Left renal pelvis (tissue), 4 donors: ENCODE measurements at places on chromosomes 4 and X. TPM values are rescaled to one million over a fixed set of nuclear protein-coding genes. Genes with fewer than 3 reads are reported as not detected.

GABRQ gene
- polyA plus RNA-seq: 1.6 TPM

DNA sequence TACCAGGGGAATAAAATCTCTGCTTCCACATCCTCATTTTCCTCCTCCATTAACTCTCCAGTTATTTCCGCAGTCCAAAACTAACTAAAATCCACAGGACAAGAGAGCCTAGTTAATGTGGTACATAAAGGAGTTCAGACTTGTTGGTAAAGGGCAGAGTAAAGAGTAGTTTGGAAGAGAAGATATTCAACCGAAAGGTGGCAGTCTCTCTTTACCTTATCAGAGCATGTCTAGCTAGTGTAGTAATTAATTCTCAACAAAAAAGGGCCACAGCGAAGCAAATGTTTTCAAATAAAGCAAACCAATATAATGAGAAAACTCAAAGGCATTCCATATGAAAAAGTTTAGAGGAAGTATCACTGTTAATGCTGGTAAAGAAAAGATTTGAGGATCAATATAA lies 286.5 kb downstream of the GLUD2 start:
- DNase-seq: no peak

DTHD1 gene
- polyA plus RNA-seq: not detected

GRCh38 chr4:13851085-13851940 lies 223.8 kb upstream of the BOD1L1 start:
- DNase-seq: no peak

GRCh38 chr4:38805530-38806145 lies 1.0 kb upstream of the TLR1 start:
- no peak for DNase-seq

- DNase-seq: no peak
These were observed 104.7 kb downstream of the ABLIM2 start for GRCh38 chr4:8053688-8054449.

MAOA gene
- polyA plus RNA-seq: 21.1 TPM

DNA sequence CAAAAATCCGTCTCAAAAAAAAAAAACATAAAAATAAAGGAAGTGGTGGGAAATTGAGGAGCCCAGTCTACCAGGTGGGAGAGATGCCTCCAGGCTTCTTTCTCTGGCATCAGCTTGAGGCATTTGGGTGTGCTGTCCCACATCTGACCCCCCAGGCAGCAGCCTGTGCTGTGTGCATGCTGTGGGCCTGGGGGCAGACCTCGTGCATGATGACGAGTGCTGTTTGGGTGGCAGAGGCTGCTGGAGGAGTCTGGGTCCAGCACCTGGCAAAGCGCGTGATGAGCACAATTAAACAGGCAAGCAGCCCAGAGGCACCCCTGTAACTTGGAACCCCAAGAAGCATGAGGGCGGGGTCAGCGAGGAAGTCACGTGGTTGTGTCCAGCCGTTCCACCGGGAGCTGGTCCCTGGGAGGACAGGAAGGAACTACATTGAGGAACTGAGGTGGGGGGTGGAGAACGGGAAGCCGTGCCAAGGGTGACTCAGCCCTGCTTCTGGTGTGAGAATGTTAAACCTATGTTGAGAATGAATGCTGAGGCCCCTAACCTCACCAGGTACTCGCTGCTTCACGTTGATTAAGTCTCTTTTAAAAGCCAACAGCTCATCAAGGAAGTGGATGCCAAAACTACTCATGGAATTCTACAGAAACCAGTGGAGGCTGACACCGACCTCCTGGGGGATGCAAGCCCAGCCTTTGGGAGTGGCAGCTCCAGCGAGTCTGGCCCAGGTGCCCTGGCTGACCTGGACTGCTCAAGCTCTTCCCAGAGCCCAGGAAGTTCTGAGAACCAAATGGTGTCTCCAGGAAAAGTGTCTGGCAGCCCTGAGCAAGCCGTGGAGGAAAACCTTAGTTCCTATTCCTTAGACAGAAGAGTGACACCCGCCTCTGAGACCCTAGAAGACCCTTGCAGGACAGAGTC lies 6.1 kb downstream of the TACC3 start:
- DNase-seq: no peak

DNA sequence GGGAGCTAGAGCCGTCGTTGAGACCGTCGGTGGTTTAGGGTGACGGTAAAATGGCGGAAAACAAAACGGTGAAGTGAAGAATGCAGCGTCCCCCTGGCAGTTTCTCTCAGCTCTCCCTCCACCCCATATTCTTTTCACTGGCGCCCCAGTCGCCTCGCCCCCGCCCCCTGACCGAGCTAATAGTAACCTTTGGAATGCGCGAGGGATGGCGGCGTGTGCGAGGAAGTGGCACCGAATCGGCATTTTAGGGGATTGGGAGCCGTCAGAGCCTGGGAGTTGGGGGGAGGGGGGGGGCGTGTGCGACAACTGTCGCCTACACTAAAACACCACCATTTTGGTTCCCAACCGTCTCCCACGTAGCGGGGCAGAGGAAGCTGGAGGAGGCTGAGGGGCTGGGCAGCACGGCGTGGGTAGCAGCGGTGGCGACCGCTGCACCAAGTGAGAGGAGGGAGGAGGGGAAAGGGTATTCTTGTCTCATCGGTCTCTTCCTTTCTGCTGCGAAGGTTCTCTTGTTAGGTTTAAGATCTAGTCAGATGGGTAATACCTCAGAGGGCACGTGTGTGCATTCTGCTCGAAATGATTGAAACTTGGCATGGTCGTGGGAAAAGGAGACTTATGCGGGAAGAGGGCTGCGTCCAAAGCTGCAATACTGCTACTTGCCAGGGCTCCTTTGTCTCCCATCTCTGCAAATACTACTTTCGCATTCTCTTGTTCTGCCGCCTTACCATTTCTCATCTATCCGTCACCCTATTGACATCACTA lies 840 bp downstream of the ZNF711 start:
- DNase-seq: peak; percentile 25

PRSS12 gene
- polyA plus RNA-seq: 11.5 TPM

DNA sequence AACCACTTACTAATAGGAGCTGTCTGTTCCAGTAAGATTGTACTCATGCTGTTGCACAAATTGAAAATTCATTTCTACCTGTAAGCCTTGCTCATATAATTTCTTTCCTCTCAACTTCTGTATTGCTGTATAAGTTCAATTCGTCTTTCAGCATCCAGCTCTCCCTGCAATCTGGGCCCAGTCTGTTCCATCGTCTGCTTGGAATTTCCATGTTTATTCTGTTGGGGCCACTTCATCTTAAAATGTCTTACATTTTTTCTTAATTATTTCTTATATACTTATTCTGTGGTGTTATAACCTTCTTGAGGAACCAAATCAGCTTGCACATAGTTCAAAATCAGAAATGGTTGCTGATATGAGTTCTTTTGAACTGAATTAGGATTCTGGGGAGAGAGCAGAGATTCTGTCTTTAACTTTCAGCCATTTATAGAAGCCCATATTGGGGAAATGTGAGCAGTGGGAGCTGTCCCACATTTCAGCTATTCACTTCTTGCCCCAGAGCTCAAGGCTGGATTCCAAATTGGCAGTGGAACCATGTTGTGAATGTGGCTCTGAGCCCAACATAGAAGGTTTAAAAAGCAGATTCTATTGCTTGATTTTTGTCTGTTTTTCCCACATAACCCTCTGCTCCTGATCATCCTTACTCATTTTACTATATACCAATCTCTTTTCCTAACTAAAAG lies 291.9 kb downstream of the BMPR1B start:
- no peak for DNase-seq

SLIT2 gene
- 53.0 TPM for polyA plus RNA-seq

GRCh38 chrX:13285693-13286092 lies 34.2 kb downstream of the ATXN3L start:
- DNase-seq: no peak

- no peak for DNase-seq
These were observed 2.9 kb downstream of the ANXA5 start for GRCh38 chr4:121693886-121694285.

- DNase-seq: no peak
These were observed 55.9 kb upstream of the IL2 start for GRCh38 chr4:122512430-122512829.

DRD5 gene
- 0.60 TPM for polyA plus RNA-seq

GRCh38 chrX:154401918-154402621 lies 3.9 kb downstream of the RPL10 start:
- DNase-seq: no peak

ZNF182 gene
- polyA plus RNA-seq: 11.4 TPM

FGF16 gene
- 0.26 TPM for polyA plus RNA-seq

CSAG2 gene
- polyA plus RNA-seq: not detected

DNA sequence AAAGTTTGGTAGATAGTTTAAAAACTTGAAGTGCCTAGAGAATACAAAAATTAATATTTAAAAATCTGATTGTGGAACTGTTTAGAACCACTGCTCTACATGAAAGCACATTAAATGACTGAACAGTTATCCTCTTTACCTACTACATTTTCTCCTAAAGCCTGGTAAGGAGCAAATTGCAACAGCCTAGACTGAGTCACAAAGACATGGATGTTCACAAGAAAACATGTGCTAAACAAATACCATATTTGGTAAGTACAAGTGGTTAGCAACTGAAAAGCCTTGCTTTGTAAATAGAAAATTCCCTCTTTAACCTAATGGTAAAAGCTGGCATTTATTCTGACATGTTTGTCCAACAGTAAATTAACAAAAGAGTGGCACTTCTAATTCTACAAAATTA lies 203.1 kb downstream of the FBXO8 start:
- DNase-seq: no peak

PDK3 gene
- 10.5 TPM for polyA plus RNA-seq

- DNase-seq: no peak
These were observed 143.1 kb downstream of the TRAM1L1 start for GRCh38 chr4:116942315-116942714.

DNA sequence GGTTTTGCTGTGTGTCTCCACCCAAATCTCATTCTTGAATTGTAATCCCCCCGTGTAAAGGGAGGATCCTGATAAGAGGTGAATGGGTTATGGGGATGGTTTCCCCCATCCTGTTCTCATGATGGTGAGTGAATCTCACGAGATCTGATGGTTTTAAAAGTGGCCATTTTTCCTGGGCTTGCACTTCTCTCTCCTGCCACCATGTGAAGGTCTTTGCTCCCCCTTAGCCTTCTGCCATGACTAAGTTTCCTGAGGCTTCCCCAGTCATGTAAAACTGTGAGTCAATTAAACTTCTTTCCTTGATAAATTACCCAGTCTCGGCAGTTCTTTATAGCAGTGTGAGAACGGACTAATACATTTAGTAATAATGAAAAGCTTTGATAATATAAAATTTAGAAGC lies 46.9 kb downstream of the ANTXR2 start:
- DNase-seq: no peak

ALAS2 gene
- 234 TPM for polyA plus RNA-seq

LAP3 gene
- 72.6 TPM for polyA plus RNA-seq

P2RY4 gene
- 0.27 TPM for polyA plus RNA-seq

DNA sequence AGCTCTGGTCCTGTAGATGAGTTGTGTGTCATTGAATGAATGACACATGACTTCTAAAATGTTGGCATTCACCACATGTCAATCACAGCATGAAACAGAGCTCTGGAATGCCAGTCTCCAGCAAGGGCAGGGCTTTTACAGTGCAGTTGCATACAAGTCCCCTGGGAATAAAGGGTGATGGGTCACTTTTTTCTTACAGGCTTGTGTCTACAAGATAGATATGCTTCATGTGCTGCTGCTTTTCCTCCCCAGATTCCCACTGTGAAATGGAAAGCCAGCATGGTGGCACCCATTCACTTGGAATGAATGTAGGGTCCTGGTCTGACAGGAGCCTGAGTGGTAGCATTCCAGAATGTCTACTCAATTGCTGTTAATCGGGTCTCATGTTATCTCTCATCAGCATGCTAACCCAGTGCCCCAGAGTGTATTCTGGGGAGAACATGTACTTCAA lies 159.1 kb upstream of the KIT start:
- DNase-seq: no peak

- DNase-seq: no peak
These were observed 594 bp upstream of the ARHGAP24 start for GRCh38 chr4:85474356-85474755.

GRCh38 chr4:2924765-2925301 lies 38.4 kb downstream of the NOP14 start:
- DNase-seq: no peak

STARD8 gene
- 16.7 TPM for polyA plus RNA-seq

TLR6 gene
- 0.85 TPM for polyA plus RNA-seq

GRCh38 chr4:1682860-1683259 lies 1.3 kb downstream of the FAM53A start:
- DNase-seq: no peak

GRCh38 chr4:19944251-19944650 lies 307.5 kb upstream of the SLIT2 start:
- DNase-seq: no peak

DNA sequence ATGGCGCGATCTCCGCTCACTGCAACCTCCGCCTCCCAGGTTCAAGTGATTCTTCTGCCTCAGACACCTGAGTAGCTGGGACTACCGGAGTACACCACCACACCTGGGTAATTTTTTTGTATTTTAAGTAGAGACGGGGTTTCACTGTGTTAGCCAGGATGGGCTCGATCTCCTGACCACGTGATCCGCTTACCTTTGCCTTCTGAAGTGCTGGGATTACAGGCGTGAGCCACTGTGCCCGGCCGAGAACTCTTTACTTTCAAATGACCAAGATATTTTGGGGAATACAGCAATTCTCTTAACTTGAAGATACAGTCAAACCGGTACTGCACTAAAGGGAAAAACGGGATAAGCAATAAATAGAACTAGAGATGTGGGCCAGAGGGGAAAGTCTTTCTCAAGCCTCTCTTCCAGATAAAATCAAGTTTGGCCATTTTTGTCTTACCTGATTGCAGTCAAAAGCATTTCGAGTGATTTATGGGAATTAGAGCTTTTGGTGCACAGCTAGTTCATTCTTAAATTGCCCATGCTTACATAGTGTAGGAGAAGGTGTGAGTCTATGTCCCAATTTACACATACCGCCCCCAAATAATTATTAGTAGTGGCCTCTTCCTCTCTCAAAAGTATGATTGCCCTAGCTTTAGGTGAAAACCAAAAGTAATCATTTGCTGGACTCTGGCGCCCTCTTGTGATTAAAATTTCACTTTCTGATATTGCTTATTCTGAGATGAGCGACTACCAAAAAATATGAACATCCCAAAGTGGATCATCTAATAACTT lies 53.2 kb upstream of the ABCG2 start:
- DNase-seq: no peak

DNA sequence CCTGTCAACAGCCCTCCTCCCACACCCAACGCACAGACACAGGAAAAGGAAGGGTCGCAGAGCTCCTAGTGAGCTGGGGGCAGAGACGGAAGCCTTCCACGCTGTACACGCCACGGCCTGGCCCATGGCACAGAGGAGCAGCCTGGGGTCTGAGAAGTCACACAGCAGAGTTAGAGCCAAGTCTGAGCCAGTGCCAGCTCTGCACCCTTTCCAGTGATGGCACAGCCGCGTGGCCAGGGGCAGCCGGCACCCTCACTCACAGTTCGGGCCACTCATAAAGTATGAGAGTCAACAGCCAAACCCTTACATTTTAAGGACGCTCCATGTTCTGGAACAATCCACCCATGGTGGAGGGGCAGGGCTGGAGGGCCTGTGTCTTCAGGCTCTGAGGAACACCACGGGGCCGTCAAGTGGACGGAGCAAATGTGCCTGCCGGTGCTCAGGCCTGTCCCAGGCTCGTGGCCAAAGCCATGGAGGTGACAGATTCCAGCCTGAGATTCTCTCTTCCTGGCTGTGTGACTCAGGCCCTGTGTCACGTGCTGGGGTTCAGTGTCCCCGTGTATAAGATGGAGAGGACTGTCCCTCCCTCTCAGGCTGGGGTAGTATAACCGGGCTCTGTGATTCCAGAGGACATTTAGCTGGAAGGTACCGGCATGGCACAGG lies 91.2 kb downstream of the ABLIM2 start:
- DNase-seq: no peak

- no peak for DNase-seq
These were observed 7.4 kb downstream of the PPP2R2C start for GRCh38 chr4:6464842-6465588.

JCHAIN gene
- 0.90 TPM for polyA plus RNA-seq

EMCN gene
- 127 TPM for polyA plus RNA-seq

GRCh38 chr4:107131295-107131694 lies 95.2 kb upstream of the DKK2 start:
- no peak for DNase-seq
